ENCODE measurements at places on chromosomes 3 and 15.

DNA sequence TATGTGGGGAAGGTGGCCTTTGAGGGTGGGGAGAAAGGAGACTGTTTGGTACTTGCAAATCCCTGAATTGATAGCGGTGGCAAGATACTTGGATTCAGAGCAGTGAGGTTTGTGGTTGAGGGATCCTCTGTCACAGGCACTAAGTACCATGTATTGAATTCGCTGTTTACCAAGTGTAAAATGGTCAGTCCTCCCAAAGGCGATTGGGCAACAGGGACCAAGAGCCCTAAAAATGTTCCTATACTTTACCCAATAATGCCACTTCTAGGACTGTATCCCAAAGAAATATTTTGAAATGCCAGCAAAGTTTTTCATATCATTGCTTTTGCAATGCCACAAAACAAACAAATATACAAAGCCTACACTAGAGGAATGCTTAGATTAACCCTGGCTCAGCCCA, 43.4 kb upstream of the MRPS22 start:
- no peak for DNase-seq

DNA sequence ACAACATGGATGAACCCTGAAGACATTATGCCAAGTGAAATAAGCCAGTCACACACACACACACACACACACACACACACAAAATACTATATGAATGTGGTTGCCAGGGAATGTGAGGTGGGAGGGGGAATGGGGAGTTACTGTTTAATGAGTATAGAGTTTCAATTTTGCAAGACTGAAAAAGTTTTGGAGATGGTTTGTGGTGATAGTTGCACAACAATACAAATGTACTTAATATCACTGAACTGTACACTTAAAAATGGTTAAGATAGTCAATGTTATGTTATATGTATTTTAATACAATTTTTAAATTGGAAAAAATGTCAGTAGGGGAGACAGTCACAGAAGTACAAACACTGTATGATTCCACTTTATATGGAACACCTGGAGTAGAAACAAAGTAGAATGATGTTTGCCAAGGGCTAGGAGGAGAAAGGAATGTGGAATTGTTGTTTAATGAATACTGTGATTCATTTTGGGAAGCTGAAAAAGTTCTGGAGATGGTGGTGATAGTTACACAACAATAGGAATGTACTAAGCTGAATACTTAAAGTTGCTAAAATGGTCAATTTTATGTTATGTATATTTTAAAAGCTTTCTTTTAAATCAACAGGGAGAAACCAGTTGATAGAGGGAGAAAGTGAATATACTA, 76.6 kb downstream of the RPL39L start:
- peak; percentile 29 for DNase-seq

DNA sequence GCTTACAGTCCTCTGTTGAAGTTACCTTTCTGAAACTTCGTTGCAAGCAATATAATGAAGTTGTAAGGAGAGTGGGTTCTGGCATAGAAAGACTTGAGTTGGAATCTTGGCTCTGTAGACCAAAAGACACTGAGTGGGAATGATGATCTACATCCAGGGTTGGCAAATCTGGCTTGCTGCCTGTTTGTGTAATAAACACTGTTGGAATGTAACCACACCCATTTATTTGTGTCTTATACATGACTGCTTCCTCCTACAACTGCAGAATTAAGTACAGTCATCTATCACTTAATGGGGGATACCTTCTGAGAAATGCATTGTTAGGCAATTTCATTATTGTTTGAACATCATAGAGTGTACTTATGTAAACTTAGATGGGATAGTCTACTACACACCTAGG, 178.4 kb upstream of the SUCLG2 start:
- DNase-seq: no peak

- no peak for DNase-seq
Observed at GRCh38 chr3:128329491-128330213, 137.0 kb downstream of the DNAJB8 start.

- DNase-seq: no peak
Observed at GRCh38 chr3:126270145-126270811, 86.9 kb downstream of the KLF15 start.
